ENCODE measurements at places on chromosomes 5 and 9.

- peak; percentile 61 for DNase-seq
Measured at GRCh38 chr9:81759680-81760215, 70.4 kb upstream of the TLE1 start.

- no peak for DNase-seq
Measured at GRCh38 chr5:126516133-126516532, 78.9 kb downstream of the ALDH7A1 start.

DNA sequence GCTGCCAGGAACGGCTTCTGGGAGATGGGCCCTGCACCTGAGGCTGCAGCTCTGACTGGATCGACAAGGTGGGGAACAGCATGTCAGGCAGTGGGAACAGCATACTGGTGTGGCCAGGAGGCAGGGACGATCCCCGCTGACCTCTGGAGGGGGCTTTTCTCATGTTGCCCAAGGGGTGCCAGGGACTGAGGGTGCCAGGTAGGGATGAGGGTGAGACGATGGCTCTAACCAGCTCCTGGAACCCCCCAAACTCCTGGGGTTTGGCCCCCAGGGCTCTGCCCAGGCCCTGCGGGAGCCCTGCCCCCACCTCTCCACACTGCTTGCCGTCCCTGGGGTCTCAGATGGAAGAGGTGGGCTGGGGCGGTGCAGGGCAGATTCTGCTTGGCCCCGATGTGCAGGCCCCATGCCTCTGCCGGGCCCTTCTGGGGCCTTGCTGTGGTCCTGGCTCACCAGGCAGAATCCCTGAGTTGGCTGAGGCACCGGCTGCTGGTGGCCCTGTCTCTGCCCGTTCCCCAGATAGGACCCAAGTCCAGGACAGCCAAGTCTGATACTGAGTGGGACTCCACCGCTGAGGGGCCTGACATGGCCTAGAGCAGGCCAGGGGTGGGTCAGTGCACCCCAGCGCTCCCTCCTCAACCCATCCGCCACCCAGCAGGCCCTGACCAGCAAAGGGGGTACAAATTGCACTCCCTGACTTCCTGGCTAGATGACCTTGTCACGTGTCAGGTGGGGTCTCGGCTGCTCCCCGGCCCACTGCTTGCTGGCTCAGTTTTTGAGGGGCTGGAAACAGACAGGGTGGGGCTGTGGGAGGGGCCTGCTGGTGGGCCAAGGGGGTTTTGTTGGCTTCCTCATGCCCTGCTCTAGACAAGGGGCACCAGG is 28.4 kb upstream of the RNF130 start:
- no peak for DNase-seq

- DNase-seq: no peak
Measured at GRCh38 chr9:69090140-69090750, 54.7 kb downstream of the FXN start.

- DNase-seq: peak; percentile 1
Measured at GRCh38 chr5:62778316-62779009, 199.8 kb downstream of the LRRC70 start.

- peak; percentile 30 for DNase-seq
Measured at GRCh38 chr5:97629276-97629675, 446.2 kb upstream of the RIOK2 start.

GRCh38 chr9:29325894-29326293 is 1752.6 kb upstream of the C9orf72 start:
- no peak for DNase-seq

- DNase-seq: no peak
Measured at GRCh38 chr9:4530375-4530774, 40.1 kb downstream of the SLC1A1 start.

DNA sequence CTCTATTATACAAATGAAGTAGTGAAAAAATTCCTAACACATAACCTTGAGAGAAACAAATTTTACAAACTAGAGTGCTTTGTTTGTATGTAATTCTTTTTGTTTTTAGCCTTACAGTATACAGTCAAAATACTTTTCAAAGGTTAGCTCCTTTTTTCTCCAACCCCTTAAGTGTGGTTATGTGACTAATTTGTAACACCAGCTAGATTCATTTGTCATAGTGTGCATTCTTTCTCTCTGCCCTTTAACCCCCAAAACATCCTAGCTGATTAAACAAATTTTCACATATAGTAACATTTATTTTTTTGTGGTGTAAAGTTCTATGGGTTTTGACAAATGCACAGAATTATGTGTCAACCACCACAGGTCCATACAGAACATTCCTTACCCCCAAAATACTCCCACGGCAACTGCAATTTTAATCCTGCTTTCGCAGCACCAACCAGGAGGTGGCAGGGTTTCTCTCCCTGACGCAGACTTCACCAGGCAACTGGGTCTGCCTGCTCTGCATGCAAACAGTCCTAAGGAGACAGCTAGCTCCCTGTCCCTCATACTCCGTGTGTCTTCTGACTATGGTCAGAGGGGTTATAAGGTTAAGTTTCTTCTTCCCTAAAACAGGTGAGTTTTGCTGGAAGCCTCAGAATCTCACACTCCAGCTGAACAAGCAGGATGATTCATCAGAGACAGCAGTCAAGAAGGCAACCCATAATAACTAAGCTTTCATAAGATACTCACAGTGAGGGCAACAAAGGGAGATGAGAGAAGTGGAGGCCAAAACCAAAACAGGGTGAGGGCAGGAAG is 44.5 kb upstream of the NR5A1 start:
- DNase-seq: peak; percentile 58

- no peak for DNase-seq
Measured at GRCh38 chr5:174328631-174329299, 283.3 kb downstream of the NSG2 start.

DNA sequence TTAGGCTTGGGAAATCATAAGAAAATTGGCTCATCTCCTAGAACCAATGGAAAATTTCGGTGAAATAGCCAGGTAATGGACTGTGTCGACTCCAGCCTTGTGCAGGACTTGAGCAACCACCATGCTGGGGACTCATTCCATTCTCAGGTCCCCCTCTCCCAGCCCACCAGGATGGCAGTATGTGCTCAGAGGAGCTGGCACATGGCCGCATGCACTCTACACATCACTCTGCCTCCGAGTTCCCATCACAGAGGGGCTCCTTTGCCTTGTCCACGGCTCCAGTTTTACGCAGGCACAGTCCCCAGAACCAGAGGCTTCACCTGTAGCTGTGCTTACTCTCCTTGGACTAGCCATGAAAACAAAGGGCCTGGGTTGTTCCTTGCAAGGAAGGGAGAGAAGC is 149.3 kb downstream of the PAX5 start:
- no peak for DNase-seq

GRCh38 chr9:110049699-110050450 is 158.1 kb downstream of the C9orf152 start:
- DNase-seq: peak; percentile 65

DNA sequence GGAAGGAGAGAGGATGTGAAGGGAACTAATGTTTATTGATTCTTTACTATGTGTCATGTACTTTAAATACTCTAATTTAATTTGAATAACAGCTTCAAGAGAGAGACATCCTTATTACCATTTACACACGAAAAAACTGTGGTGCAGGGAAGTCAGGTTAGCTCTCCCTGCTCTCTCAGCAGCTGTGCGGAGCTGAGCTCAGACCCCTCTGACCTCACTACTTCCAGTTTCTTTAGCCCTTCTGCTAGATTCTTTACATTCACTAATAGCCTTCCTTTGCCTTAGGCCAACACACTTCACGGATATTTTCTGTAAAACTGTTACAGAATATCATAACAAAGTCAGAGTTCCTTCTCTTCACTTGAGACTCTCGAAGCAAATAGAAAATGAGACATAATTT is 131.3 kb upstream of the ARRDC3 start:
- no peak for DNase-seq

DNA sequence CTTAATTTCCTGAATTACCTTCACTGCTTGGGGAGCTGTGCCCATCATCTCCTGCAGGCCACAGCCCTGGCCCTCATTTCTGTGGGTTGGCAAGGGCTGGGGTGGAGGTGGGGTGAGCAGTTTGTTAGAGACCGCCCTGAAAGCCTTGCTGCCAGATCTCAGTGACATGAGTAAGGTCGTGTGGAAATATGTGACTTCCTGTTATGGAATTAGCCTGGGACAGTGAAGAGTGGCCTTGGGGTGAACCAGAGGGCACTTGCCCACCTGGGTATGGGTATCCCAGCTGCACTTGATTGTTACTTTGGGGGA is 2.5 kb upstream of the HNRNPAB start:
- DNase-seq: no peak

DNA sequence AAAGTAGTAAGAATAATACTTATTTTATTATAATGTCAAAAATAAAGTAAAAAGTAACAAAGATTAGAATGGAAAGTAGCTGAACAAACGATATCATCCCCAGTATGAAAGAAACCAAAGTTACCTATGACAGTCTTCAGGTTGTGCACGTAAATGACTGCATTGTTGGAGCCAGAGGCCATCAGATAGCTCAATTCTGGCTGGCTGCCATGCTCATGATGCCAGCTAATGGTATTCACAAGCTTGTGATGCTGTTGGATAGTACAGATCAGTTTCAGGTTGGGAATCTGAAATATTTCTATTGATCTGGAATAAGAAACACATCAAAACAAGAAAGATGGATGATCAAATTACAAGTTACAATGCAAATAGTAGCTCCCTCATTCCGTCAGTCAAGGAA is 21.1 kb downstream of the GEMIN5 start:
- DNase-seq: no peak

GRCh38 chr5:151239237-151239861 is 13.6 kb upstream of the GM2A start:
- DNase-seq: peak; percentile 74

DNA sequence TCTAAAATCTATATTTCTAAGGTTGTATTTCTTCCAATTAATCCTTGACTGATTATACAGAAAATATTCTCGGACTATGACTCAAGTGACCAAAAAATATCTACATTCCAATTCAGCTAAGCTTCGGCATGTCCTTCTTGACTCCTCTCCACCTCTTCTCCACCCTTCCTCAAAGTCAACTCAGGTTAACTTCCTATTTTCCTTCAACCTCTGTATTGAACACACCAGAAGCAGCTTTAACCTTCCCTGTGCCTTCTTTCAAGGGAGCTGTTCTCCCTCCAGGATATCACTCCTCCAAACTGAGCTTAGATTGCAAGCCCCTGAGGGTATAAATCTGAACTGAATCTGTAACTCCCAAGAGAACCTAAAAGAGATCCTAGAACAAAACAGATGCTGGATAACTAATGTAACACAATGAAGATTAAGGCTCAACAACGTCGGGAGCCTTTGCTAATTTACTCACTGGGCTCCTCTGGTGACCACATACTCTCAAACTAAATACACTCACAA is 1.1 kb downstream of the SLCO4C1 start:
- no peak for DNase-seq

DNA sequence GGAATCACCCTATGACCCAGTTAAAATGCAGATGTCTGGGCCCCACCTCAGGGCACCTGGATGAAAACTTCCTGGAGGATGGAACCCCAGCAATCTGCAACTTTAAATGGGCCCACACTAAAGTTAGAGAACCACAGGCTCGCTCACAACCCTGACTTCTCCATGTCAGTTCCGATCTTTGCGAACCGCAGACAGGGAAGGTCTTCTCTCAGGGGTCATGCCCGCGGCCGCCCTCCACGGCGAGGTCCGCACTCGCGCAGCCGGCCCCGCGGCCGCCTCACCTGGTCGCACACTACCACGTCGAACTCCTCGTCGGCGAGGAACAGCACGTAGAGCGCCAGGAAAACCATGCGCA is 499 bp downstream of the ALG2 start:
- peak; percentile 9 for DNase-seq

- no peak for DNase-seq
Measured at GRCh38 chr5:61023131-61023530, 78.1 kb downstream of the NDUFAF2 start.

DNA sequence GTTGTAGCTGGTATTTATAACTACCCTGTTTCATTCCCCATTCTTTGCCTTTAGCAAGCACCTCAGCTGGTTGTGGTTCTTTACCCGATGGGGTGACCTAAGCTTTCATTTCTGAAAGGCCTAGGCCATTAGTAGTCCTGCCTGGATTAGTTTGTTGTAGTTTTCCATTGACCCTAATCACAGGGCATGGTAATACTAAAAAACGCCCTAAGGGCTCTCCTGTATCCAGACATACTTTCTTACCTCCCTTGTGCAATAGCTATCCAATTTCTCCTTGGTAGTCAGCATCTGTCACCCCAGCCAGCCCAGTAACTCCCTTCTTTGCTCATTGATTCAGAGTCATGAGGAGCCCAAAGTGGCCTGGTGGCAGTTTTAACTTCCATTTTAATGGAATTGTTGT is 24.0 kb downstream of the TMOD1 start:
- DNase-seq: no peak

- no peak for DNase-seq
Measured at GRCh38 chr9:11755951-11756350, 937.2 kb upstream of the TYRP1 start.

DNA sequence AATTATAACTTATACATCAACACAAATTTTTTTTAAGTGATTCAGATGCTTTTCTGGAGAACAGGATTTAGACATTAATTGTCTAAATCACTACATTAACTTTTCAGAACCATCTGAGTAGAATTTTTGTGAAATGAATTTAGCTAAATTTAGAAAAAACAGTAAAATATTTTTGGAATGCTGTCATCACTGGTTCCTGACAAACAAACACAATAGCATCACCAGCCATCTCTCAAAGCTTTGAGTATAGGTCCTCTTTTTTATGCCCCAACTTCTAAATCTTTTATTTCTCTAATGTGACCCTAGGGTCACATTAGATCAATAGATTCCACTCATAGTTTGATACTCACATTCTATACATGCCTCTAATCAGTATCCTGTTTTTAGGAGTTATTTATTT is 104.6 kb downstream of the PRR16 start:
- no peak for DNase-seq

DNA sequence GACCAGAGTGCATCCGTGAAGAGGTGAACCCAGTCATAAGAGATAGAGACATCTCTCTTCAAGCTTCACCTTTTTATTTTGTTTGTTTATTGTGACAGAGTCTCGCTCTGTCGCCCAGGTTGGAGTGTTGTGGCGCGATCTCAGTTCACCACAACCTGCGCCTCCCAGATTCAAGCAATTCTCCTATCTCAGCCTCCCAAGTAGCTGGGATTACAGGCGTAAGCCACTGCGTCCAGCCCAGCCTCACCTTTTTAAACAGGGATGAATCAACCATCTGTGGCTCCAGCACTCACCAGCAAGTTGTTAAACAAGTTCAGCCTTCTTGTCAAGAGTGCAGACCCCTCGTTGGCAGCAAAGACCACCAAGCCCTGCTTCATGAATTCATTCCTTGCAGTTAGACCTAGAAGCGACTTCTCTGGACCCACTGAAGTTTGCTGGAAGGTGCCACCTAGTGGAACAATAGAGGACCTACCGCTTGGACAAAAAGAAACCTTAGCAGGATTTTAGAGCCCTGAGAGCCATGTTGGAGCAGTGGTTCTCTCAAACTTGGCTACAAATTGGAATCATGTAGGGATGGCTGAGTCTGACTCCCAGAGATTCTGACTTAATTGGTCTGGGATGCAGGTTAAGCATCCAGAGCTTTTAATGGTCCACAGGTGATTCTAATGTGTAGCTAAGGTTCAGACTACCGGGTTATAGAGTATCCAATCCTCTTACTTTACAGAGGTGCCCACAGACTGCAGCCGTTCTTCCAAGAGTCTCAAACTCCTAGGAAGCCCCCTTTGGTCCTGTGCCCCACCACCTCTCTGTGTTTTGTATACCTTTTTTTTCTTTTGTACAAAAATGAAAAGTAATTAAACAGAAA is 10.5 kb upstream of the GALNT10 start:
- peak; percentile 79 for DNase-seq

Data from RKO (cell line).